ENCODE measurements at places on chromosomes 5 and 9.

GRCh38 chr5:61232490-61233050, 70.3 kb upstream of the SMIM15 start:
- DNase-seq = no peak

DNA sequence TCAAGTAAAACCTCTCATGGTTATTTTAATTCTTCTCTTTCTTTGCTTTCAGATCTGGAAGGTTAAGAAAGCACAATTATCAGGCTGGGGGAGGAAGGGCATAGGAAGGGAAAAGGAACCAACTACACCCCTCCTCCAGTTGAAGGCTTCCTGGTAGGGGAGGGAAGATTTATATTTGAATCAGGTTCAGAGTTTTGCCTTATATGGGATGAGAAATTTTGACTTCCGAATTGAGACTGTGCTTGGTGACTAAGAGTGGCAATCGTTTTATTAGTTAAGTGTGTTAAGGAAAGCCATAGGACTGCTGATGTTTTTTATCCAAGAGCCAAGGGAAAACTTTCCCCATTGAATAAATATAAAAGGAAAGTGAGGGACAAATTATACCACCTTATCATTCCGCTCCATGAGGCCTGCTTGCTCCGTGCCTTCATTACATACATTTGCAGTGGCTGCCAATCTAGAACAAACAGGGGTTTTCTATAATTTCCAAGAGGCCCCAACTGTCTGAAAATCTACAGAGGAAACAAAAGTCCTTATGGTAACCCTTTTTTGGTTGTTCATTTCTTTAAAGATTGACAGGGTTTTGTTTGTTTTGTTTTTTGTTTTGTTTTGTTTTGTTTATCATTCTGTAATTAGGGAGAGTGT, 115.7 kb upstream of the EPB41L4A start:
- no peak for DNase-seq

- DNase-seq = no peak
These were observed 302.4 kb downstream of the MAT2B start for GRCh38 chr5:163807781-163808180.

GRCh38 chr9:14868772-14869583, 41.2 kb downstream of the FREM1 start:
- DNase-seq = no peak

DNA sequence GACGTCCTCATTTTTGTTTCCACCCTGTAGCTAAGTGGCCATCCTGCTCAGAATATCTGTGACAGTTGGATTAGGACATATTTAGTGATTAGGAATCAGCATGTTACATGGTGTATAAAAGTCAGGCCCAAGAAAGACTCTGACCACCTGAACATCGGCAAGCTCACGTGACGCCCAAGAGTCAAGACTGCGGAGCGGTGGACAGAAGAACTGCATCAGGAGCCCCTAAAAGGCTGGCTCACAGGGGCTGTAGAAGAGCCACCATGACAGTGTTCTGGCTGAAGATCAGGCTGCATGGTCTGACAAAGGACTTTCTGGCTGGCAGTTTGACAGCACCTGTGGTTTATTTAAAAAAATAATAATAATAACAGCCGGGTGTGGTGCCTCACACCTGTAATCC, 185.3 kb downstream of the AUH start:
- DNase-seq = no peak

DNA sequence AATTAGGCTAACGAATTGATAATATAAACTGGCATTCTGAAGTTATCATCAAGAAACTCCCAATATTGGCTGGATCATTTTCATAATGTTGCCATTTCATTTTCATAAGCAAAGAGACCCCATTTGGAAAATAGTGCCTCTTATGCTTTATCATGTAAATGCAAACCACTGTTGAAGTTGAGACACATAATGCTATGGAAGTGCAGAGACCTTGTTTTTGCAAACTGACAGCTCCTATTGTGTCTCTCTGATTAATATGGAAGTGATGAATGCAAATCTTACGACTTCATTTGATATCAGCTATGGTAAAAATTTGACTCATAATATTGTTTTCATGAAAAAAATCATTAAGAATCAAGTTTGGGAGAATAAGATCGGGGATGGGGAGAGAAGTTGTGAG, 25.3 kb upstream of the ZNF608 start:
- DNase-seq = no peak

GRCh38 chr9:75962013-75962661, 71.7 kb downstream of the PCSK5 start:
- DNase-seq = no peak

DNA sequence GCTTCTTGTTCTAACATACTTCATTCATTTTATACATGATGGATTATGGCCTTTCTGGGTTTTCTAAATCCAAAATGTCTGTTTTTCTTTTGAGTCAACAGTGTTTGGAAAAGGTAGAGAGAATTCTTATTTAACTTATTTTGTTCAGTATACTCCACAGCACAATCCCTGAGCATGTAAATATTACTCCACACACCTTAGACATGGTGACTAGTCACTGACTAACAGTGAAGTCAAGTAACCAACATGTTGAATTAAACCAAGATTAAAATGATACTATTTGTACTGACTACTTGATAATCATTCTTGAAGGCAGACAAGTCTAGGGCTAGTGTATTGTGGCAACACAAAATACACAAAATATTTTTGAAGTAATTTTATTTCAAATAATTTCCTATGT, 55.0 kb downstream of the HAPLN1 start:
- no peak for DNase-seq

DNA sequence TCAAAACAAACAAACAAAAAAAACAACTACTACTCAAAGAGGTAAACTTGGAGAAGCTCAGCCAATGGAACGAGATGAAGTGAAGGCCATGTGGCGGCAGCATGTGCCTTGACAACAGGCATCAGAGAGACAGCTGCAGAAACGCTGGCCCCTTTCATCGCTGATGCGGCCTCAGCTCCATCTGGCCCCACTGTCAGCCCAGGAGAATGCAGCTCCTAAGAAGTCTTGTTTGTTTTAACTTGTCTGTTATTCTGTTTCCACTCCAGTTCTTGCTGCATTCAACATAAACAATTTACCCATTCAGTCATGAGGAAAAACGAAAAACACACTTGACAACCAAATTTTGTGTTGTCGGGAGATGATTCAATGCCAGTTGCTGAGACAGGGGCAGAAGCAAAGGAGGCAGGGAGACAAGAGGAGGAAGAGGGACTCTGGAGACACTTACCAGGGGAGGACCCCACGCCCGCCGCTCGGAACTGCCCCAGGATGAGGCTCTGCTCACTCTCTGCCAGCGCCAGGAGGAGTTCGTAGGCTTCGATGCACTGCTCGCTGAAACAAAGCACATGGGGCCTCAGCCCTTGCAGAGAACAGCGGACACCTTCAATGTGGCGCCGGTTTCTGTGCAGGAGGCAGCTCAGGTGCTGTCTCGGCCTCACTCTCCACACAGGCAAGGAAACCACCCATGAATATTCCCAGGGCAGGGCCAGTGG, 91.2 kb downstream of the DCP2 start:
- no peak for DNase-seq

DNA sequence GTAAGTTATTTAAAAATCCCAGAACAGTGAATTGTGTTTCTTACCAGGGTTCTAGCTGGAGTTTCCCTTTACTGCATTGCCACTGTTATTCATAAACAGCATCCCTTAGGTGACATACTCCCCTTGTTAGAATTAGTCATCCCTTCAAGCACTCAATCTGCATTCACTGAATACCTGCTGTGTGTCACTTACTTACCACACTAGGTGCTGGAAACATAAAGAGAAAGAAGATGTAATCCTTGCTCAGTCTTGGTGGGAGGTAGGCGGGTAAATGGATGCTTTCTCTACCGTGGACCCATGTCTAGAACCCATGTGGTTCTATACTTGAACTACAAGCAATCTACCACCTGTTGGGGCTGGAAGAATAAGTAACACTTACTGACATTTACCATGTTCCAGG, 371.6 kb downstream of the KDM4C start:
- no peak for DNase-seq

GRCh38 chr9:113581865-113582697, 118.6 kb downstream of the RGS3 start:
- DNase-seq = peak; percentile 57

Data from stimulated activated CD4-positive, alpha-beta T cell treated with anti-CD3 and anti-CD28 coated beads, Interleukin-1b, Interleukin-23, amount 100 ng/mL, for 24 hours (primary cell).